Activated CD8-positive, alpha-beta memory T cell treated with anti-CD3 and anti-CD28 coated beads for 1 hour (primary cell): ENCODE measurements at places on chromosomes 6 and 20.

GRCh38 chr6:5403609-5404008, 142.3 kb downstream of the FARS2 start:
- DNase-seq = no peak

GRCh38 chr6:15623276-15624116, 39.3 kb downstream of the DTNBP1 start:
- DNase-seq = no peak

GRCh38 chr6:52877168-52877567, 32.3 kb downstream of the GSTA3 start:
- DNase-seq = no peak

- no peak for DNase-seq
These were observed 20.8 kb downstream of the DAAM2 start for GRCh38 chr6:39812853-39813533.

DNA sequence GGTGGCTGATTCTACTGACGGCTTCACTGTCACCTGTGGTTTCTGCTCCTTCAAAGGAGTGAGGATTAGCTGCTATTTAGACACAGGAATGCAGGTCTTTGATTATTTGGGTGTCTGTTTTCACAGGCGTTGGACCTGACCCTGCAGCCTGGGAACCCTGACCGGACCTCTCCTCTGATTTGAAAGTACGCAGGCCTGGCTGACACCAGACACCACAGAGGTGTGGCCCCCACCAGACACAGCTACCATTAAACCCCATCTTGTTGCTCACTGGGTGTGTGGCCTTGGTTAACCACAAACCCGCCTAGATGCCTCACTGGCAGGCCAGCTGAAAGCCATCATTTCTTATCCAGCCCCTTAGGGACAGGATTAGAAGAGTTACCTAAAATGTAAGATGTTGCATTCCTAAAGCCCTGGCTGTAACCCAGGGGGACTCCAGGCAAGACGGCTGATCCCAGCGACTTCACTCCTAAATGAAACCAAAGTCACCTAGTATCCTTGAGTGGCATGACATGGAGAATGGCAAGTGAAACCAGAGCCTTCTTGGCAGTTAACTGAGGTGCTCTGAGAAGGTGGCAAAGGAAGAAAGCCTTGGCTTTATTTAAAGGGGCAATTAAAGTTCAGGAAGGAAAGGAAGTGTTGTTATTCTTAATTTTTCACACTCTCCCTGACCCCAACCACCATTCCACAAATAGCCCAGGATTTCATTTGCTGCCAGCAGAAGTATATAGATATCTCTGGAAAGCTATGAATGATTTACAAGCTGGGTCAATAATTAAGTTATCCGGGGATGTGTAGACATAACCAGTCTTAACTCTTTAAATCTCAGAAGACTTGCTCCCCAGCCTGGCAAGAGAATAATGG, 169.9 kb downstream of the QRSL1 start:
- DNase-seq = no peak

DNA sequence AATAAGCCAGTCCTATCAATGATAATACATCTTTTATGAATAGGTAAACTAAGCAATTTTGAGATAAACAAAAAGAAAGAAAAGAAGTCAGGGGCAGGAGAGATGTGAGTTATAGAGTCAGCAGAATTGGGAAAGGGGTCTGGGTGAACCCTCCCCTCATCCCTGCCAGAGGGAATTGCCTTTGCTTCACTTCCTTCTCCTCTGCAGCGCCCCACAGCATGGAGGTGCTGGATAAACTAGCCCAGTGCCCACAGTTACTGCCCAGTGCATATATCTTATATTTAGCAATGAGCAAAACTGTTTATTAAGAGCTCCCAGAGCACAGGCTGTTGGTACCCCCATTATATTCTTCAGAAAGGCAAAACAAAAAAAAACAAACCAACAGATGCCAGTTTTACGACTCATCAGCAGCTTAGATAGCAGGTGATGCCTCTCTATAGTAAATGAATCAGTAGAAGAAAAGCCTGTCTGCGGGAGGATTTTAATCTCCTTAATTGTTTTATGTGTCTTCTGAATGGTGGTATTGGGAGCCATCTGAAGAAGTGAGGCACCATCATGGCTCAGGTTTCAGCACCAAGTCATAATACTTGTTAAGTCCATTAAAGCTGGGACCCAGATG, 419.2 kb downstream of the EPM2A start:
- DNase-seq = no peak

DNA sequence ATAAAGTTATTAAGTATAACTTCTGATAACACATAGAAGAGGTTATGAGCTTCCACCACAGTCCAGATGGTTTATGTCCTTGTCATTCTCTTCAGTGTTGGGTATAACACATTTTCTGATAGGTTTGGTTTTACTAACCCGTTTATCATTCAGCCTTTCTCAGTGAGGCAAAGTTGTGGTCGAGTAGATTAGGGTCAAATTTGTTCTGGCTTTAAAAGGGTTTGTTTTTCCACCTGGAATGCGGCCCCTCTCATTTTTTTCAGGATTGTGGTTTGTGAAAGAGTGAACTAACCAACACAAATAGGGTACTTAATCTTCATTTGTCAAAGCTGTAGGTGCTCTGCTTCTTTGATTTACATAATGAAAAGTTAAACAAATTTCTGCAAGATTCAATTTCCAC, 204.2 kb upstream of the ASCC3 start:
- DNase-seq = no peak

DNA sequence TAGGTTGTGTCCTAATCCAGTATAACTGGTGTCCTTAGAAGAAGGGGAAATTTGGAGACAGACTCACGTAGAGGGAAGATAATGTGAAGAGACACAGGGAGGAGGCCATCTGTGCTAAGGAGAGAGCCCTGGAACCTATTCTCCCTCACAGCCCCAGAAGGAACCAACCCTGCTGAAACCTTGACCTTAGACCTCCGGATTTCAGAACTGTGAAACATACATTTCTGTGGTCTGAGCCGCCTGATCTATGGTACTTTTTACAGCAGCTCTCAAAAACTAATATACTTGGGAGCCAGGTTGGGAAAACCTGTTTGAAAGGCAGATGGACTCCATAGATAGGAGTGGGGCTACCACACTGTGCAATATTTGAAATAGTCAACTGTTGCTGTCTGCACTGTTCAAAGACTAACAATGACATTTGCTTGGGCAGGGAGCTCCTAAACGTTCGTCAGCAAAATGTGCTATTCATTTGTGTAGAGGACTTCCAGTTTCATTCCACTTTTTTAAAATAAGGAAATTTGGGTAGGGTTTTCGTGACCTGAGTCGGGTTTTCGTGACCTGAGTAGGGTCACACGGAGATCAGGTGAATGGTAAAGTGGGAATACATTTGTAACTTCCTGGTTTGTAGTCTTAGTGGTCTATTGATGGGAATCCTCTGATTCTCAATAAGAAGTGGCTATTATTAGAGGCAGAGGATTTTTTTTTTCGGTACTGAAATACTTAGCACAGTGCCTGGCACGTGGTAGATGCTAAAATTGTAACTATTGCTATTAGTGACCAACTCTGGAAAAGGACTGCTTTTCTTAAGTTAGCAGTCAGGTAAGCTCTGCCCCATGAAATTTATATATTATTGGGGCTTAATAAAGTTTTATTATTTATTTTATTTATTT, 11.4 kb downstream of the TAGAP start:
- DNase-seq = no peak

GRCh38 chr20:24868396-24868927, 80.6 kb upstream of the CST7 start:
- DNase-seq = no peak

DNA sequence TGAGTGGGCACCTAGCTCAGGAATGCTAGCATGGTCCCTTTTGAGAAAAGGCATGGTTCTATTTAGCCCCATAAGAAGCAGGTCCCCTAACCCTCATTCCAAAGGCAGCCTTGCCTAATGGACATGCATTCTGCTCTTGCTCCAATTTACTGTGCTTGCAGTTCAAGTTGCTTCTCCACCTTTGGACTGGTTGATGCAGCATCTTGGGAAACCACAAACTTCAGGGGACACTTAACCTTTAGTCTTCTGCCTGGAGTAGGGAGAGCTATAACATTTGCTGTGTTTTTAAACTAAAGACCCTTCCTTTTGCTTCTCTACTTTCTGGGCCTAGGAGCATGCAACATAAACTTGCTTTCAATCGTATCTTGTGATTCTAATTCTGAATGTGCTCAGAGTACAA, 5.1 kb upstream of the PHF3 start:
- DNase-seq = no peak

DNA sequence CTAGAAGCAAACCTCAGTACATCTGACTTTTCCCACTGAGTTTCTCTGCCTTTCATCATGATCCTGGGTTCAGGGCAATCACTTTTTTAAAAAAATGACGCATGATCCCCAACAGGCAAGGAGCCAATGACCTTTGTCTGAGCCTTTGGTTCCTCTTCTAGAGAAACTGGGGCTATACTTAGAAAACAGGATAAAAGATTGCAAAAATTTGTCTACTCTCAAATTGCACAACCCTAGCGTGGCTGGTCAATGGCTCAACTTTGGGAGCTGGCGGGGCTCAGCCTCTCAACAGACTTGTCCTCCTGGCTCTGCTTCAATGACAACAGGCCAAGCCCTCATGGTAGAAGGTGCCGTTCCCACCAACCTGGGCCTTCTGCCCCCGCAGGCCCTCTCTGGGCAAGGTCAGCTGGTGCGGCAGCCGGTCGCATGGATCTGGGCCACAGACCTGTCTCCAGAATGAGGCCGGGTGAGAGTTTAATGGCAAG, 48.7 kb downstream of the PDYN start:
- no peak for DNase-seq

- no peak for DNase-seq
These were observed 21.8 kb upstream of the BTBD3 start for GRCh38 chr20:11895861-11896387.

- DNase-seq = no peak
These were observed 21.7 kb downstream of the YTHDF1 start for GRCh38 chr20:63194007-63194796.

DNA sequence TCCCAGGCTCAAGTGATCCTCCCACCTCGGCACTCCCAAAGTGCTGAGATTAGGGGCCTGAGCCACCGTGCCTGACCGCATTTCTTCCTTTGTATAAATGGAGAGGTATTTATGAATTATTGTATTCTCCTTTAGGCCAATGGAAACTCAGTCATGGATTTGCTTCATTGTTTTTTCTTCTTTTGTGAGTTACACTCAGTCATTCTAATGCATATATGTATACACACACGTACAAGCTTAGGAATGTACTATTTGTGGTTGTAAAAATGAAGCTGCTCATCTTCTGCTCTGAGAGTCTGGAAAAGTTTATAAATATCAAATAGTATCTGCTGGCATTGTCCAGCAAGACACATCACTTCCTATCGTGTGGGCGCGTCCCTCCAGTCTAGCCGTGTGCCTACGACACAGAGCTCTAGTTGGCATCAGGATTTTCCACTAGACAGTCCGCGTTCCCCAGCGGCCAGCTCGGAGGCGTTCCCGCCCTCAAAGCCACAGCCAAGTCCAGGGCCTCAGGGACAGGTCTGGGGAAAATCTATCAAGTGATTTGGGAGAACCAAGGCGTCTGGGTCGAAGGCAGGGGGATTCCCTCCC, 215.2 kb downstream of the NFATC2 start:
- DNase-seq = no peak

DNA sequence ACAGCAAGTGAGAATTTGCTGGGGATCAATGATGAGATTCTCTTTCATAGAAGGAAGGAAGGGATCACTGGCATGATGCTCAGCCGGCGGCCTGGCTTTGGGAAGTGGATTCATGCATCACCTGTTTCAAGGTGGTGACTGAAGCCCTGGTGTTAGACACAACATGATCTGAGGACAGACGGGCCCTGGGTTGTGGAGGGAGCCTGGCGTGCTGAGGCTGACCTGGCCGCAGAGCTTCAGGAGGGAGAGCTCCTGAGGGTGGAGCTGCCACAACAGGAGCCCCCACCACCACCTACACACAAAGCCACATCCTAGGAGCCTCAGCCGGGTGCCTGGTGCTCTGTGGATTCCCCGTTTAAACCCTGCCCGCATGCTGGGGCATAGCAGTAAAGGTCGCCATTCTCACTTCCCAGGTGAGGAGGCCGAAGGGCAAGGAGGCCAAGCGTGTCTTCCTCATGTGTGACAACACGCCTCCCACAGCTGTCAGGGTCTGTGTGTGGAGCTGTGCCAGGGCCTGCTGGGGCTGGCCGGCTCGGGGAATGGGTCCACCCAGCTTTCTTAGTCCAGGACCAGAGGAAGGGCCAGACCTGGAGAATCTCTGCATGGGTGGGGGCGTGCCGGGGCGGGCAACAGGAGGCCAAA, 107.0 kb downstream of the ERMARD start:
- DNase-seq = no peak

DNA sequence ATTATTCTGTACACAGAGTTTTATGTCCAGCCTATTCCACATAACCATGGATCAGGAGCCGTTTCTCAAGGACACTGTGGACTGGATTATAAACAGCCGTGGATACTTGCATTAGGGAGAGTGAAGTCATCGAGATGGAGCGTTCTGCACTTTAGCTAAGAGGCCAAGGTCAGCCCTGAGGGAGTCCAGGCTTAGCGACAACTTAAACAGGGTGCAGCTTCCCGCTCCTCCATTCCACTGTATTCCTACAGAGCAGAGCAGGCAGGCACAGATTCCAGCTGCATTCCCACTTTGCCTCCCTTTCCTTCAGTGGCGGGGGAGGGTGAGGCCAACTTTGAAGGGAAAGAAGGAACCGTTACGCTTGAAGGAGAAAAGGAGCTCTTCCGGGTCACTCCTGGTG, 59.5 kb downstream of the RAMACL start:
- DNase-seq = no peak

GRCh38 chr6:170163405-170164170, 127.3 kb downstream of the DLL1 start:
- no peak for DNase-seq

GRCh38 chr20:50144362-50144761, 9.2 kb downstream of the PEDS1 start:
- DNase-seq = no peak

DNA sequence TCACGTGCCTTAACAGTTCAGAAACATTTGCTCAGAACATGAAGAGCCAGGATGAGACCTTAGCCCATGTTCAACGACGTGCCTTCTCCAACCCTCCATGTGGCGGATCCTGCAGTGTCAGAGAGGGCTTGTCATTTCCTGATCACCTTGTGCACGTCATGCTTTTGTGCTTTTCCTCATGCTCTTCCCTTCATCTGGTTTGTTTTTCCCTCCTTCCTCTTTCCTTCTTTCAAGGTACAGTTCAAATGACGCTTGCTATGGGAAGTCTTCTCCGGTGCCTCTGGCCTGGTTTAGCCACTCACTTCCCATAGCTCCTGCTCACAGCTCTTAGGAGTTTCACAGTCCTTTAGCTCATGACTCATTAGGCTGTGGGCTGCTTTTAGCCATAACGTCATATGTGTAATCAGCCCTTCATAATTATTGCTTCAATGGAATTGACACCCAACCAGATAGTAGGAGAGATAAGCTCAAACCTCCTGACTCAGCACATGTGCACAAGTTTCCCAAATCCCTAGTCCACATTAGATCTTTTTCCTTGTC, 102.7 kb upstream of the CNKSR3 start:
- DNase-seq = no peak

- DNase-seq = no peak
These were observed 418.5 kb downstream of the LMBRD1 start for GRCh38 chr6:69378326-69378725.

DNA sequence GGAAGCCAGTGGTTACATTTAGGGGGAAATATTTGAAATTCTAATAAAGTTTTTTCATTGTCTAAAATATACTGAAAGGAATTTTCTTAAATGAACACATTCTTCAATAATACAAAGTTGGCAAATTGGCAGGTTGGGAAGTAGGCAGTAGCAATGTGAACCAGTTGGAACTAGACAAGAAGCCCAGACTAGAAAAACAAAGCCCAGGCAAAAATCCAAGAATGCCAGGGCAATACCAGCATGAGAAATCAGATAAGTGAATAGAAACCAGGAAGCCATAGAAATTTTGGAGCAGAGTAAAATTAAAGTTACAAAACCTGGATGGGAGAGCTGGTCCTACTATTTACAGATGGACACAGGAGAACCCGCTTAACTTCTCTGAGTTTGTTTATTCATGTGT, 52.2 kb downstream of the TPBG start:
- no peak for DNase-seq
